Activated CD8-positive, alpha-beta memory T cell treated with anti-CD3 and anti-CD28 coated beads, Interleukin-2, amount 10 ng/mL, durations not matched to agents 7 days and 5 days (primary cell): ENCODE measurements at places on chromosomes 16 and 17. TPM values are rescaled to one million over a fixed set of nuclear protein-coding genes. Genes with fewer than 3 reads are reported as not detected.

- no peak overlapping the region for H3K4me3 ChIP-seq
- H3K27me3 ChIP-seq, result peaks cover 39% of the 10 kb centered on the region
- H3K4me1 ChIP-seq, result no peaks in the 10 kb centered on the region
- peaks cover 6% of the 10 kb centered on the region for H3K36me3 ChIP-seq
- peak; percentile 14 for DNase-seq
Measured at GRCh38 chr17:77735081-77735565, 223.4 kb upstream of the TNRC6C start.

DNA sequence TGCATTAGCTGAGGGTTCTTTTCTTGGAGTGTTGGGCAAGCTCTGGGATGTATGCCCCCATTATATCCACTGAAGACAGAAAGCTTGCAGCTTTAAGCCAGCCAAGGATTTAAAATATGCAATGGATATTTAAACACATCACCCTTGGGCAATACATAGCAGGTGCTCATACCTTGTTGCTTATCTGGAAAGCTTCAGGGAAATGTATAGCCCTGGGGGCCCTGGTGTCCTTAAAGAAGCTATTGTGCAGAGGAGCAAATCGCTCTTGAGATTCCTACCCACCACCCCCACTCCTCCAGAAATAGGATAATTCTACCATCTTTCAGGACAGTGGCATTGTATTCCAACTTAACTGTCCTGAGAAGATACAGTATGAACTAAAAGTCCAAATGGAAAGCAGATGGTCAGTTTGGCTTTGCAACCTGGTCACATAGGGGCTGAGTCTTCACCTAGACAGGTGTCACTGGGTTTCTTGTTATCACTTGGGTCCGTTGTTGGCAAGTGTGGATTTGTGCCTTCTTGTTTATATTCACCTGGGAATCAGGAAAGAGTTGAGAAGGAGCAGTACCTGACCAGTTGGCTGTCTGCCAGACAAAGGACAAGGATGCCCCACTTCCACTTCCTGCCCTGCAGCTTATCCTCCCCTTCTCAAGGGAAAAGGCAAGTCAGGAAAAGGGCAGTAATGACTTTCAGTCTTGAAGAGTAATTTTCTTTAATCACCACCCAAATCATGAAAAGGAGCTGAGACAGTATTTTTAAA is 3.4 kb downstream of the ANKRD40CL start:
- H3K4me1 ChIP-seq, result peaks cover 31% of the 10 kb centered on the region
- peaks cover 21% of the 10 kb centered on the region for H3K27me3 ChIP-seq
- no peak overlapping the region for H3K27ac ChIP-seq
- no peak overlapping the region for H3K4me3 ChIP-seq

DNA sequence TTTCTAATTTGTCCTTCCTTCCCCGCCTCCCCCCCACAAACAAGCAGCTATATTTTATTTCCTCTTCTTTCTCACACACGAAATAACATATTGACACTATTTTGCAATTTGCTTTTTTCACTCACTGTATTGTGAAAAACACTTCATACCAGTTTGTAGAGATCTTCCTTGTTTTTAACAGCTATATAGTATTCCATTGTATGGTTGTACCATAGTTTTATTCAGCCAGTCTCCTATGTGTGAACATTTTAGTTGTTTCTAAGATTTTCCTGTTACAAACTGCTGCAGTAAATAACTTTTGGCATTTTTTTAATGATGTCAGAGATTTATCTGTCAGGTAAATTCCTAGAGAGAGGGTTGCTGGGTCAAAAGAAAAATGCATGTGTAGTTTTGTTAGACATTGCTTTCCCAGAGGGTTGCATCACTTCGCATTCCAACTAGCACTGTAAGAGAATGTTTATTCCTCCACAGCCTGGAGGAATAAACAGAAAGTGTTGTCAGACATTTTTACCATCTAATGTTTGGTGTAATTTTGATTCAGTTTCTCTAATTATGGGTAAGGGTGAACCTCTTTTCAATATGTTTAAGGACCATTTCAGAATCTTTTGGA is 101.2 kb downstream of the MRTFB start:
- DNase-seq, result no peak
- no peak overlapping the region for H3K27ac ChIP-seq
- H3K4me3 ChIP-seq, result no peak overlapping the region
- no peaks in the 10 kb centered on the region for H3K27me3 ChIP-seq
- peaks cover 5% of the 10 kb centered on the region for H3K36me3 ChIP-seq

DNA sequence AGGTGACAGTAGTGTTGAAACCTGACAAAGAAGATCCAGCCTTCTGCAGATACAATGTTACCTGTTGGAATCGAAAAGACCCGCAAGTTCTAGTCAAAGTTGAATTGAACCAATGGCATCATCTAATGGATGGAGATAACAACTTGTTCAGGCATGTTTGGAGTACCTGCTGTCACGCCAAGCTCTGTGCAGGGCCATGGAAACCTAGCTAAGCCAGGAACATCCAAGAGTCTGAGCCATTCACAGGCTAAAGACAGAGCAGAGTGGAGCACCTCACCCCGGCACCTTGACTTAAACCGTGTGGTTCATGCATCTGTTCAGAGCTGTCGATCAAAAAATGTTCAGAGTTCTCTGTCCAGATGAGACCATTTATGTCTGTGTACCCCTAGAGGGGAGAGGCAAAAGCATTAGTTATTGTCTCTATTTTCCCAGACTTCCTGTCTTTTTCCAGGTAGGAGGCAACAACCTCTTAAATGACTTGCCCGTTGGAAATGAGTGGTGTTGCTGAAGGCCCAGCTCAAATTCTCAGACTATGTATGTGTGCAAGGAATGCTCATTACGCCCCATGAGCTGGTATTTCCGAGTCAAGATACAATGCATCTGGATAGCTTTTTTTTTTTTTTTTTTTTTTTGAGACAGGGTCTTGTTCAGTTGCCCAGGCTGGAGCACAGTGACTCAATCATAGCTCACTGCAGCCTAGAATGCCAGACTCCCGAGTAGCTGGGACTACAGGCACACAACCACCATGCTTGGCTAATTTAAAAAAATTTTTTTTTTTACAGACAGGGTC is 44.9 kb upstream of the XYLT1 start:
- no peak overlapping the region for H3K4me3 ChIP-seq
- H3K27ac ChIP-seq, result no peak overlapping the region
- H3K36me3 ChIP-seq, result no peaks in the 10 kb centered on the region
- no peak for DNase-seq
- peaks cover 43% of the 10 kb centered on the region for H3K27me3 ChIP-seq

GRCh38 chr17:64343833-64344637 is 46.6 kb downstream of the PECAM1 start:
- H3K27ac ChIP-seq, result no peak overlapping the region
- no peaks in the 10 kb centered on the region for H3K27me3 ChIP-seq

- H3K27ac ChIP-seq, result no peak overlapping the region
- no peaks in the 10 kb centered on the region for H3K27me3 ChIP-seq
- H3K4me3 ChIP-seq, result no peak overlapping the region
- no peaks in the 10 kb centered on the region for H3K36me3 ChIP-seq
- H3K4me1 ChIP-seq, result peaks cover 4% of the 10 kb centered on the region
- DNase-seq, result no peak
Measured at GRCh38 chr17:57557834-57558681, 187.0 kb downstream of the CCDC182 start.

- H3K27me3 ChIP-seq, result peaks cover 6% of the 10 kb centered on the region
- no peak overlapping the region for H3K4me3 ChIP-seq
- H3K4me1 ChIP-seq, result peaks cover 2% of the 10 kb centered on the region
- peaks cover 1% of the 10 kb centered on the region for H3K36me3 ChIP-seq
- H3K27ac ChIP-seq, result no peak overlapping the region
- no peak for DNase-seq
Measured at GRCh38 chr16:79422064-79422463, 178.5 kb downstream of the MAF start.

GRCh38 chr16:13559624-13560023 is 360.3 kb upstream of the ERCC4 start:
- no peaks in the 10 kb centered on the region for H3K4me1 ChIP-seq
- H3K27ac ChIP-seq, result no peak overlapping the region
- DNase-seq, result no peak
- H3K4me3 ChIP-seq, result no peak overlapping the region
- no peaks in the 10 kb centered on the region for H3K27me3 ChIP-seq
- no peaks in the 10 kb centered on the region for H3K36me3 ChIP-seq

GRCh38 chr17:50053654-50053960 is 2.3 kb upstream of the ITGA3 start:
- H3K27me3 ChIP-seq, result peaks cover 10% of the 10 kb centered on the region
- H3K27ac ChIP-seq, result no peak overlapping the region
- H3K36me3 ChIP-seq, result peaks cover 2% of the 10 kb centered on the region
- H3K4me1 ChIP-seq, result peaks cover 46% of the 10 kb centered on the region
- H3K4me3 ChIP-seq, result no peak overlapping the region

DNA sequence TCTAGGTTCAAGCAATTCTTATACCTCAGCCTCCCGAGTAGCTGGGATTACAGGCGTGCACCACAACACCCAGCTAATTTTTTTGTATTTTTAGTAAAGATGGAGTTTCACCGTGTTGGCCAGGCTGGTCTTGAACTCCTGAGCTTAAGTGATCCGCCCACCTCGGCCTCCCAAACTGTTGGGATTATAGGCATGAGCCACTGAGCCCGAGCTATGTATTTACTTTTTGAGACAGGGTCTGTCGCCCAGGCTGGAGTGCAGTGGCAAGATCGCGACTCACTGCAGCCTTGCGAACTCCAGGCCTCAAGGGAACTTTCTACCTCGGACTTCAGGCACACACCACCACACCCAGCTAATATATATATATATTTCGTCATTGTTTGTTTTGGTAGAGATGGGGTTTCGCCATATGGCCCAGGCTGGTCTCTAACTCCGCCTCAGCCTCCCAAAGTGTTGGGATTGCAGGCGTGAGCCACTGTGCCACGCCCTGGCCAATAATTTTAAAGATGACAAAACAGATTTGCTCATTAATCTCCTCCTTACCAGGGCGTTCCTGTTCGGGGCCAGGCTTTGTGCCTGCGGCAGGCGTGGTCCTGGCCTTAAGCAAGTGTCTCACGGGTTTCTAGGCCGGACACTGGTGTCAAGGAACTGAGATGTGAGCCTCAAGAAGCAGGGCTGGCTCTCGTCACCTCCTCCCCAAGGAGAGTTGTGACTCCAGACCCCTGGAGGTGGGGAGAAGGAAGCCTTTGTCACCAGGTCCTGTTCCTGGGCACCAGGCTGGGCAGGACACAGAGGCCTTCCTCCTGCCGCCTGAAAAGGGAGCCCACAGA is 4.3 kb upstream of the NPW start:
- peaks cover 13% of the 10 kb centered on the region for H3K27me3 ChIP-seq
- H3K36me3 ChIP-seq, result no peaks in the 10 kb centered on the region
- DNase-seq, result no peak
- no peak overlapping the region for H3K27ac ChIP-seq
- no peak overlapping the region for H3K4me3 ChIP-seq

GRCh38 chr16:56336711-56337110 is 88.6 kb downstream of the AMFR start:
- H3K4me3 ChIP-seq, result no peak overlapping the region
- H3K27ac ChIP-seq, result no peak overlapping the region
- no peak for DNase-seq
- H3K36me3 ChIP-seq, result no peaks in the 10 kb centered on the region
- no peaks in the 10 kb centered on the region for H3K4me1 ChIP-seq

- no peaks in the 10 kb centered on the region for H3K27me3 ChIP-seq
- DNase-seq, result peak; percentile 30
- peaks cover 11% of the 10 kb centered on the region for H3K4me1 ChIP-seq
- H3K4me3 ChIP-seq, result no peak overlapping the region
- no peak overlapping the region for H3K27ac ChIP-seq
- no peaks in the 10 kb centered on the region for H3K36me3 ChIP-seq
Measured at GRCh38 chr17:30720013-30720471, 104.5 kb downstream of the CRLF3 start.

GRCh38 chr16:19837984-19838707 is 46.5 kb downstream of the GPRC5B start:
- no peak overlapping the region for H3K27ac ChIP-seq
- no peaks in the 10 kb centered on the region for H3K4me1 ChIP-seq
- DNase-seq, result no peak
- no peak overlapping the region for H3K4me3 ChIP-seq

DNA sequence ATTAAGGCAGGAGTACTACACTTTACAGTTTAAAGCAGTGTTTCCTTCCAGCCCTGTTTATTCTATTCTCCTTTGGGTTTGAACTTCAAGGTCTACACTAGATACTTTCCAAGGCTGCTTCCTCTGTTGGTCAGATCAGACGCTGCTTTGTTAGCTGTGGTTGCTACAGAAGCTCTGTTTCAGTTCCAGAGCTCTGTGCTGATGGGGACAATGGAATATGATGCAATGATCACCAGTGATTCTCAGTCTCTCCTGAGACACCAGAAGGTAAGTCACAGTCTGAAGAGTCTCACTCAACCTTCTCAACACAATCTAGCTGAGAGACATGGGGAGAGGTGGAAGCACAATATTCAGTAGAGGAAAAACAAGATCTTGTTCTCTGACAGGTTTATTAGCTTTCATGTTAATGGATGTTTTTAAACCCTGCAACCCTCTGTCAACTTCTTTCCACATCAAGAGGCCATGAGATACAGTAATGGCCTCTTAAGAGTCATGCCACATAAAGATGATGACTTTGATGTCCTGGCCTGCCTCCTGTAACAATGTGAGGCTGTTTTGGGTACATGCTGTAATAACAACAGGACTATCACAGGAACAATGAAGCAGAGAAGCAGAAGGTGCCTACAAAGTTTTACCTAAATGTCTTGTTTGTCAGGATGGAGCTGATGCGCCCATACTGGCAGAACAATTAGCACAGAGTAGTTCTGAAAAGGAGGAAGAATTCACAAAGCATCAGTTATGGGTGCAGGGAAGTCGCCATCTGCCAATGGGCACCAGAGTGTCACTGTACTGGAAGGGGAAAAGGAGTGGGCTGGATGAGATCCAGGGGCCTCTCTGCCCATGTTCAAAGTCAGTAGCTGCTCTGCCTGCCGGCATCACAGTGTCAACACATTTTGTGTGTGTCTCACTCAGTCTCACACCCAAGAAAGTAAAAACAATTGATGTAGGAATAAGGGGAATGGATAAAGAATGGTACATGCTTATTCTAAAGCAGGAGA is 33.4 kb downstream of the PSME3IP1 start:
- H3K36me3 ChIP-seq, result peaks cover 27% of the 10 kb centered on the region
- DNase-seq, result peak; percentile 28
- H3K4me1 ChIP-seq, result peaks cover 2% of the 10 kb centered on the region
- no peak overlapping the region for H3K4me3 ChIP-seq
- no peak overlapping the region for H3K27ac ChIP-seq

Gene TCAP
- 1.1 TPM for total RNA-seq

Gene CA4
- total RNA-seq, result not detected

Gene ABCC12
- total RNA-seq, result not detected

Gene OR1F1
- total RNA-seq, result not detected

Gene IGFBP4
- total RNA-seq, result 5.9 TPM

Gene PIGS
- total RNA-seq, result 61.0 TPM

Gene MT4
- total RNA-seq, result not detected

Gene IRX6
- not detected for total RNA-seq

Gene C17orf100
- total RNA-seq, result 1.1 TPM
